Upper lobe of left lung (tissue), 6 donors: ENCODE measurements at places on chromosomes 1 and 21. TPM values are rescaled to one million over a fixed set of nuclear protein-coding genes. Genes with fewer than 3 reads are reported as not detected.

DNA sequence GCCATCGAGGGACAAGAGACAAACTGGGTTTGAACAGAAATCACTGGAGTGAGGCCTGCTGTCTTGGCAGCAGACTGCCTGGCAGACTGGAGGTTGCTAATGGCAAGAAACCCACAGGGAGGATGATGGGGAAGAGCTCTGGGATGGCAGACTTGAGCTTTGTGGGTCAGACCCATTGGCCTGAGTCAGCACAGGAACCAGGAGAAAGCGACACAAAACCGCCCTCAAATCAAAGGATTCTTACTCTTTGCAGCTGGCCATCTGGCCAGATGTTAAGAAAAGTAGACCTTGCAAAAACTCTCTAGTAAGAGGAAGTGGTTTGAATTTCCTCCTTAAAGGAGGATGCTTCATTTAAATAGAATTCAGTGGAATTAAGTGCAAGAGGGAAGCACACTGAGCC is 195.2 kb upstream of the JUN start:
- no peak overlapping the region for H3K4me3 ChIP-seq
- no peaks in the 10 kb centered on the region for H3K4me1 ChIP-seq
- H3K27me3 ChIP-seq = no peaks in the 10 kb centered on the region
- no peak for DNase-seq
- no peaks in the 10 kb centered on the region for H3K36me3 ChIP-seq
- H3K27ac ChIP-seq = no peak overlapping the region

Gene MIGA1
- 16.1 TPM for total RNA-seq

Gene ZNF648
- 0.15 TPM for total RNA-seq

Gene OR6P1
- not detected for total RNA-seq

GRCh38 chr1:64678366-64678765 is 66.5 kb upstream of the RAVER2 start:
- no peaks in the 10 kb centered on the region for H3K27me3 ChIP-seq
- H3K27ac ChIP-seq = no peak overlapping the region
- no peak overlapping the region for H3K4me3 ChIP-seq
- no peaks in the 10 kb centered on the region for H3K4me1 ChIP-seq

Gene PADI2
- 21.1 TPM for total RNA-seq

DNA sequence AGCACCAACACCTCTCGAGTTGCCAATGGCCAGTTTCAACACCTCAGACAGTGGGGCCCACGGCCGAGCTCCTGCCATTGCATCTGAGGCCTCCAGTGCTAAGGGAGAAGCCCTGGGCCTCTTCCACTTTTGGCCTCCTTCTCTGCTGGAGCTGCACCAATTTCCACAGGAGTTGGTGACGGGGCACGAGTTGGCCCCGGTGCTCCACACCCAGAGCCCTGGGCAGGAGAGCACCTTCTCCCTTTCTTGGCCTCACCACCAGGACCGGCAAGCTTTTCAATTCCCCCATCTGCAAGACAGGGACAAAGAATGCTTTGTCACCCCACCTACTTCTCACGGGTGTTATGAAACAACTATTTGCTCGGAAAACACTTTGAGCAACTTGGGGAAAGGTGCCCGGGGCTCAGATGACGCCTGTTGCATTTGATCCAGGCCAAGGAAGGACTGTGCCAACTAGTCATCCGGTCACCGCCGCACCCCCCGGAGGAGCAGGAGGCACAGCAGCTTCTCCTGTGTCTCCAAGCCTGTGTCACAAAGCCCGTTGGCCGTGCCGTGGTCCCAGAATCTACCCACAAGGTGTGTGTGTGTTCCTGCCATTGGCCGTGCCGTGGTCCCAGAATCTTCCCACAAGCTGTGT is 55.2 kb downstream of the TOMM20 start:
- no peaks in the 10 kb centered on the region for H3K27me3 ChIP-seq
- DNase-seq = peak; percentile 81
- H3K27ac ChIP-seq = peak overlapping the region; percentile 94
- H3K4me3 ChIP-seq = no peak overlapping the region

Gene KRTAP11-1
- 0.46 TPM for total RNA-seq

DNA sequence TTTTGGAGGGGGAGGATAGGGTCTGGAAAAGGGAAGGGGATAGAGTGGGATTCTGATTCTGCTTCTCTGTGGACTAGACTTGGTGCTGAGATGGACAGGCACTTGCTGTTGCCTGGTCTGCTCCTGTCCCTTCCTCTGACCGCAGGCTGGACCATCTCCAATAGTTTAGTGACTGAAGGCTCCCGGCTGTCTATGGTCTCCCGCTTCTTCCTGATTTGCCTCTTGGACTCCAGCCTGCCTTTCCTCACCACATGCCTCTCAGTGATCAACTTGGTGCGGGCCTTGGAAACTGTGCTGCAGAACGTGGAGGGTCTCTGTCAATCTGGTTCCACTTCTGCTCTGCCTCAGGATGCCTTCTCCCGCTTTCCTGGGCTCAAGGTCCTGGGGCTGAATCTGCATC is 6.3 kb upstream of the ZSCAN20 start:
- no peaks in the 10 kb centered on the region for H3K36me3 ChIP-seq
- peaks cover 12% of the 10 kb centered on the region for H3K4me1 ChIP-seq
- DNase-seq = no peak
- no peaks in the 10 kb centered on the region for H3K27me3 ChIP-seq
- H3K4me3 ChIP-seq = no peak overlapping the region

- no peaks in the 10 kb centered on the region for H3K4me1 ChIP-seq
- no peaks in the 10 kb centered on the region for H3K27me3 ChIP-seq
- H3K4me3 ChIP-seq = no peak overlapping the region
- DNase-seq = no peak
- no peak overlapping the region for H3K27ac ChIP-seq
Measured at GRCh38 chr1:200454425-200454824, 44.6 kb upstream of the ZNF281 start.
